Hippocampal formation (tissue), 2 donors: ENCODE measurements at places on chromosomes 3 and 15.

- peak; percentile 31 for DNase-seq
These were observed 11.2 kb downstream of the ATP8B4 start for GRCh38 chr15:50107591-50108408.

- no peak for DNase-seq
These were observed 75.3 kb downstream of the RFX7 start for GRCh38 chr15:56168394-56168793.

DNA sequence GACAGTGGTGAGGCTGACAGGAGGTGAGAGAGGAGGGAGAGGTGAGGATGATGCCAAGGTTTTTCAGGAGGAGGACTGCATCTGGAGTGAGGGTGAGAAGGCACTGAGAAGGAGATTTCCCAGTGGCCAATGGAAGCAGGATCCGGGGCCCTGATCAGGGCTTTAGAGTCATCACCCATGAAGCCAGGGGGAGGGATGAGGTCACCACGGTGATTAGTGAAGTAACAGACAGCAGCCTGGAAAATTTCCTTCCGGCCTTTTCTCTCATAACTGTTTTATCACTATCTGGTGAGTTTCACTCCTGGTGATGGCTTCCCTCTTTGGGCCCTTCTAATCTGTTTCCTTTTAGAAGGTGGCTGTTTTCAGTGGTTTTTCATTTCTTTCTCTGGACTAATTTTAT is 80.5 kb upstream of the WNT5A start:
- DNase-seq = no peak

DNA sequence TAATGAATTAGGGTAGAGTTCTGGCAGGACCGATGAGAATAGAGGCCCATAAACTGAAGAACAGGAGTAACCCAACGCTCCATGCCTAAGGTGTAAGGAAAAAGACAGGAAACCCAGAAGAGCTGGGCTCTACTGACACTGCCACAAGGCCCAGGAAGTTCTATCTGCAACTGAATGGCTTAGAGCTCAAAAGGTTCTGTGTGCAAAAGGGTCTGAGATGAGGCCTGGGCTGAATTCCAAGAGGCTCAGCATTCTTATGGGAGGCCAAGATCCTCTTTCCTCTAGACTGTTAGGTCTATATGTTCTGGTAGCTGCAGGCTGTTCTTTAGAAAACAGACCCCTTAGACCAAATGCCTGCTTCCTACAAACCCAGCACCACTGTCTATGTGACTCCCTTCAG is 30.5 kb upstream of the PRSS50 start:
- DNase-seq = no peak

DNA sequence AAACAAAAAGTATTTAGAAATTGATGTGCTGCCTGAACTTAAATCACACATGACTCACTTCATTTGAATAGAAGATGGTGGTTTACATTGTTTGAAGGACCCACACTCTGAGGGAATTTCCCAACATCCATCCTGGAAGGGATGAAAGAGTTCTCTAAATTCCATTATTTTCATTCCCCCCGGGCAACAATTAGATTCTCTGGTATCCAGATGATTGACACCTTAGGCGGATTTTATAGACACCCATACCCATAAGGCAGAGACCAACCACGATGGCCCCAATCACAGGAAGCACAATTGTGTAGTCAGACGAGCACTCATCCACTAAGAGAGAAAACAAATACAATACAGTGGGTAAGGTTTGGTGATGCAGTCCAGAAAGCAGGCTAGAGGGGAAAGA is 24.6 kb upstream of the MCCC1 start:
- no peak for DNase-seq

DNA sequence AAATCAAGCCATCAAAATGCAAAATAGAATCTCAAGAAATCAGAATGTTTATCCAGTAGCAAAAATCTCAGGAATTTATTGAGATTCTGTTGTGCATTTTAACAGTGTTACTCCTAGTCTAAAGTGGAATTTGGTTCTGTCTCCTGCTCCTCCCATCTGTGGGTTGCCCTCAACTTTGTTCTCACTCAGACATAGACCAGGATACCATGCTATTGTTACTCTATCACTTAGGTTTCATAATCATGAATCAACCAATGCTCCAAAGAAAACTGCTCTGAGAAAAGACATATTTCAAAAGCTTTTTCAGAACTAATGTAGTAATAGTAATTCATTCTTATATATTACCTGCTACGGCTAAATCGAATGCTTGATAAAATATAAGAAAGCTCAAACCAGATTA is 274.7 kb downstream of the RBMS3 start:
- DNase-seq = no peak

DNA sequence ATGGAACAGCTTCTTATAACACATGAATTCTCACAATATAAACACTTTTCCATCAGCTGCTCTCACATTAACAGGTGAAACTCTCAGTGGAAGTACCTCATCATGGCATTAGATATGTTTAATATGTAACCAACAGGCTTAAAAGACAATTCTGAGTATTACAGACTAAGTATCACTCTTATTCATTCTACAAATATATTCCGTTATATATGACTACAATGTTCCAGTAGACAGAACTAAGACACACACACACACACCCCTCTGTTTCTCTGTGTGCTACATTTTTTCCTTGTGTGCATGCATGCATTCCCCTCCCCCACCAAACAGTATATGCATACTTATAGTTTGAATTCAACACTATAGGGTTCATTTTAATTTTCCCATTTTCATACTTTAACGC is 32.4 kb downstream of the MRPL3 start:
- no peak for DNase-seq

GRCh38 chr3:186218421-186218820 is 109.5 kb upstream of the ETV5 start:
- no peak for DNase-seq

- no peak for DNase-seq
These were observed 161.3 kb downstream of the ZBTB20 start for GRCh38 chr3:114985776-114986175.

DNA sequence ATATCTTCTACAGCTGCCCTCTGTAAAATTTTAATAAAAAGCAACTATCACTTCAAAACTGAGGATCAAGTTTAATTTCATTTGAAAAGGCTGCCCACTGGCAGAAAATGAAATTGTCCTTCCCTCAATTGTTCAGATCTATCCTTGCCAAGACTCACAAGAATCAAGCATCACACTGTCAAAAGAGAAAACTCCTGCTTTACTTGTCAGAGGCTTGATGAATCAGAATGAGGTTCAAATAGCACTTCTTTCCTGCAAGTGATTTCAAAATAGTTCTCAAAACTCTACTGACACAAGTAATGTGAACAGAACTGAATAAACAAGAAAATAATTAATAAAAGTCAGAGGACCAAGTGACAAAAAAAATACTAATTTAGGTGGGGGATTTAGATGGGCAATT is 70.6 kb downstream of the GOLIM4 start:
- no peak for DNase-seq

- peak; percentile 44 for DNase-seq
These were observed 28.9 kb downstream of the FBXW12 start for GRCh38 chr3:48400824-48401433.

- DNase-seq = no peak
These were observed 17.3 kb downstream of the GTPBP8 start for GRCh38 chr3:113008117-113008516.

DNA sequence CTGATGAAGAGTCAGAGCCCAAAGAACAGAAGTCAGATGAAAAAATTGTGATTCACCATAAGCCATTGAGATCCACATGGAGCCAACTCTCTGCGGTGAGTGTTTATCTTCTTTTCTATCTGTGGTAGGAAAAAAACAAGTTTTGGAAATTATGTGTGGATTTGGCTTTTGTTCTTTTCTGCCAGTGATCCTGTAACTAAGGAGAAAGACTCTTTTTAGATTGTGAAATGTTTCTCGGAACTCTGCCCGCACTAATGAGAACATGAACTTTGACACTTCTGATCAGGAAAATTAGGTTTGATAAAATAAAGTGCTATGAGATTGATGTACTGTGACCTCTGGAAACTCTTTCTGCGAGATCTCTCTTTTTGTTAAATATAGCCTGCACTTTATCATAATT is 8.4 kb downstream of the ARHGEF26 start:
- DNase-seq = no peak

DNA sequence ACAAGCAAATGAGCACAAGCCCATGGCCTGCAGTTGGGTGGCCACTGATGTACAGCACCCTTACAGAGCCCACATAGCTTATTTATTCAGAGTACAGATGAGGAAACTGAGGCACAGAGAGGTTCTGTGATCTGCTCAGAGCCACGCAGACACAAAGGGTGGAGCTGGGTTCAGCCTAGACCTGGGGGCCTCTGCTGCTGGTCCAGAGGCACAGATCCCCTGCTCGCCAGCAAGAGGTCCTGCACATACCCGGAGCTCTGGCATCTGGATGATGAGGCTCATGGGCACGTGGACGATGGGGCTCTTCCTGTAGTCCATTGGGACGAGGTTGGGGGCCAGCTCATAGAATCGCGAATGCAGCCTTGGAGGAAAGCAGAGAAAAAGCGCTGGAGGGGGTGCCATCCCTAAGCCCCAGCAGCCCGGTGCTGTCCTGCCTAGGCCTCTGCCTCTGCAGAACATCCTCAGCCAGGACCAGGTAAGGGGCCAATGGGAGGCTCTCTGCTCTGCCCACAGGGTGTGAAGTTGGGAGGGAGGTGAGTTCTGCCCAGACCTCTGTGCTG is 18.6 kb downstream of the SH2D7 start:
- DNase-seq = no peak

GRCh38 chr3:13303410-13303809 is 116.7 kb downstream of the NUP210 start:
- no peak for DNase-seq

DNA sequence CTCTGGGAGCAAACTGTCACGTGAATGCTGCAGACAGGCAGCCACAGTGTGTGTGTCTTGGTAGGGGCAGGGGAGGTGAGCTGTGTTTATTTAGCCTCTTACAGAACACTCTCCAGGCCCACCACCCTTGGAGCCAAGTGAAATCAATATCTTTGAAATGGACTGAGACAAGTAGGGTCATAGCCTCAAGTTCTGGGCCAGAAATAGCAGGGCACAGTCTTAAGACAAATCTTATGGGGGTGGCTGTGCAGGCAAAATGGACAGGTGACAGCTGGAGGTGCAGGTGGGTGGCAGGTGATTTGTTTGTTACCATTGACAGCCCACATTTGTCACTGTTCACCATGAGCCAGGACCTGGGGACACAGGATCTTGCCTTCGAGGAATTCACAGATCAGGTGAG is 93.6 kb upstream of the NMNAT3 start:
- DNase-seq = no peak

DNA sequence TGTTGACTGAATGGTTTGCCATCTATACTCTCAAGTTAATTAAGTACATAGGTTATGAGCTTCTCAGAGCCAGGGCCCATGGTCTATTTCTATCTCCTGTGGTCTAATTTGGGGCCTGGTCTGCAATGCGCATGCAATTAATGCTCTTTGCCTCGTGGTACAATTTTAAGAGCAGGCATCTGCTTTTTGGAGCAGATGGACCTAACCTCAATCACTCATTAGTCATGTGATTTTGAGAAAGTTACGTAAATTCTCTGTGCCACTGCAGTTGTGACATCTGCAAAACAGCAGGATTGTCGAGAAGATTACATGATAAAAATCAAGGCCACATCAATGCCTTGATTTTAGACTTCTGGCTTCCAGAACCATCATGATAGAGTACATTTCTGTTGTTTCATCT is 543.7 kb upstream of the ADAMTS9 start:
- DNase-seq = no peak

GRCh38 chr15:95287720-95288103 is 1042.8 kb upstream of the NR2F2 start:
- DNase-seq = no peak

- no peak for DNase-seq
These were observed 122.2 kb downstream of the EEFSEC start for GRCh38 chr3:128275316-128276145.

DNA sequence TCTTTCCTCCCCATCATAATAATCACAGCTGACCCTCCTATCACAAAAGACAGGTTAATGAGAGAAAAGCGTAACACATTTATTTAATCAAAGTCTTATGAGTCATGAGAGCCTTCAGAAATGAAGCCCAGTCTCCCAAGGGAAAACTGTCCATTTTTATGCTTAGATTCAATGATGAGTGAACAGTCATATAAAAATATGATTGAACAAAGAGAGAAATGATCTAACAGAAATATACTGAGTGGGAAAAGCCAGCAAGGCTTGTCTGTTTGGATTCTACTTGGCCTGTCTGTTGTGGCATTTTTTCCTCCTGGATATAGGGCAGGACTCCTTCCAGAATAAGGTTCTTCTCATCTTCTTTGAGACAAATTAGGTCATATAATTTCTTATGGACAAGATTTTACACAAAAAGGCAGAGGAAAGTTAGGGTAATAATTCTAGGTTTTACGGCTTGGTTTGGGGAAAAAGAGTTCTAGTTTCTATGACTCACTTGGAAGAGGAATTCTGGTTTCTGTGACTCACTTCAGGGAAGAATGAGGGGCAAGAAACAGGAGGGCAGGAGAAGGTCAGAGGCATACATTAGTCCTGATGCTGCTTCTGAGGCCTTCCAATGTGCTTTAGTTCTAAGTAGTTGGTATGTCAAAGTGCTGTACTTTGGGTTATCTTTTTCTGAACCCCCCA is 534.2 kb downstream of the ZIC1 start:
- no peak for DNase-seq
